Stimulated activated naive CD4-positive, alpha-beta T cell treated with Interleukin-2 at 50 U/mL for 16 hours (primary cell): ENCODE measurements at places on chromosomes 4 and X.

GRCh38 chr4:41719417-41719816 is 29.1 kb downstream of the PHOX2B start:
- no peak for DNase-seq

- no peak for DNase-seq
Measured at GRCh38 chr4:61380865-61381264, 180.7 kb downstream of the ADGRL3 start.

- DNase-seq = no peak
Measured at GRCh38 chrX:55484948-55485347, 4.7 kb downstream of the USP51 start.

- no peak for DNase-seq
Measured at GRCh38 chr4:60443796-60444195, 756.3 kb upstream of the ADGRL3 start.

GRCh38 chr4:152106113-152106763 is 345.4 kb upstream of the GATB start:
- DNase-seq = no peak

DNA sequence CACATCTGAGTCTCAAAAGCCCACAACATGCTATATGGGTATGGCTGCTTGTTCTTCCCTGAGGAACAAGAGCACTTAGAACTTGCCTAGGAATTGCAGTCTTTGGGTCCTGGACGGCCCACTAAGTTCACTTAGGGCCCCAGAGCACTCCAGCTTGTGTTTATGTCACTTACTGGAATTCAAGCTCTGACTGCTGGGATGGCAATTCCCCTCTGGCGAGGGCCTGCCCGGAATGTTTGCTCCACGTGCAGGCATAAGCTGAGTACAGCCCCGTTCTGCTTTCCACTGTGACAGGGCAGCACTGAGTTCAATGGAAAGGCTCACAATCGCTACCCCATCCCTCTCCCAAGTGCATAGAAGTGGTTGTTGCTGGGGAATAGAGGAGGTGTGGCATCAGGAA is 25.9 kb upstream of the RASSF6 start:
- DNase-seq = no peak

GRCh38 chr4:173212379-173212778 is 43.8 kb downstream of the GALNT7 start:
- DNase-seq = no peak

GRCh38 chr4:18127030-18127429 is 105.5 kb upstream of the LCORL start:
- DNase-seq = no peak

DNA sequence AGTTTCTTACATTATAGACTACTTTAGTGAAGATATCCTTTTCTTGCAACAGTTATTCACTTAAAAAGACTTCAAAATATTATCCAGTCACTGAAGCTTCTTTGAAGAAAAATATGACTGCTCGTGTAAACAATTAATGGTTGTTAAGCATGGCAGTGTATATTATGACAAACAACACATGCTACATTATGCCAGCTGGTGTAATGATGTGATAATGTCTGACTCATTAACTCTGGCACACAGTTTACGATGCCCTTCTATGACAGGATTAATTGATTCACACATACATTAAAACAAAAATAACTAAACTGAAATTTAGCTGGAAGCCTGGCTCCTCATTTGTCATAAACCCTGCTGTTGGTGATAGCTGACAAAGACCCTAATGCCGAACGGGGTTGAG is 22.4 kb downstream of the GK2 start:
- DNase-seq = no peak

DNA sequence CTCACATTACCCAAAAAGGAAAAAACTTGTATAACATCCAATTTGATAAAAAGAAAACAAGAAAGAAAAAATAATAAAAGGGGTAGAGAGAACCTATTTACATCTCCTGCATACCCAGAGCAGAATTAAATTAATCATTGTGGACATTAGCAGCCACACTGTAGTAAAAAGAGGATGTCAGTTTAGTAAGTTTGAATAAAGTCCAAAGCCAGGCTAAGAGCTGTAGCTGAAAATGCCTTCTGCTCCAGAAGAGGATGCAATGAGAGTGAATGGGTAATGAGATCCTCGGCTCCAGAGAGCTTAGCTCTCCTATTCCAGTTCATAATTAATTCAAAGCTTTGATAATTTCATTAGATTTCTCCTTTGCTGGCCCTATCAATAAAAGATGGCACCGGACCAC is 78.2 kb downstream of the SLC10A7 start:
- no peak for DNase-seq

DNA sequence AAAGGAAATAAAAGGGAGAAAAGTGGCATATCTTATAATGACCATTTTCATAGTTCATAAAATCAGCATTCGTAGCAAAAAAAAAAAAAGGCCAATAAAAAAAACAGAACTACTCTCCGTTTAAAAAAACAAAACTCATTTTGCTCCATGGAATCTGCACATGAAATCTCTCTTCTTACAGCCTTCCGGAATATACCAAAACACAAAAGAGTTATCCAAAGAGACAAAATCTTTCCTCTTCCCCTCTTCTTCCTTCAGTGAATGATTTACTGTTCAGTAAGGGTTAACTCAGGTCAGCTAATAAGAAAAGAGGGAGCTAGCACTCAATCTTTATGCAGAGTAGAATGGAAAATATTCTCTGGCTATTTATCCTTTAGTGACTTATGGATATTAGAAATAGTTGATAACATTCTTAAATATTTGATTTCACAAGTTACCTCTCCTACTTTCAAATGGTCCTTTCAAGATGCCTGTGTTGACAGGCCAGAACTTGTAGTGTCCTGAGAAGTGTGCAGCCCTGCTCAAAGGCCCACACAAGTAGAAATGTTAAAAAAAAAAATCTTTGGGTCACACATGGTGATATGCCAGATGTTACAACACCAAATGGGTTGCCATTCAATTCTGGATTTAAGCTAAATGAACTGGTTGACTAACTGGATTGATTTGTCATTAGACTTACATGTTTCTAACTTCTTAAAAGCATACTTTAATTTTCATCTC is 42.1 kb downstream of the PDGFC start:
- DNase-seq = no peak

DNA sequence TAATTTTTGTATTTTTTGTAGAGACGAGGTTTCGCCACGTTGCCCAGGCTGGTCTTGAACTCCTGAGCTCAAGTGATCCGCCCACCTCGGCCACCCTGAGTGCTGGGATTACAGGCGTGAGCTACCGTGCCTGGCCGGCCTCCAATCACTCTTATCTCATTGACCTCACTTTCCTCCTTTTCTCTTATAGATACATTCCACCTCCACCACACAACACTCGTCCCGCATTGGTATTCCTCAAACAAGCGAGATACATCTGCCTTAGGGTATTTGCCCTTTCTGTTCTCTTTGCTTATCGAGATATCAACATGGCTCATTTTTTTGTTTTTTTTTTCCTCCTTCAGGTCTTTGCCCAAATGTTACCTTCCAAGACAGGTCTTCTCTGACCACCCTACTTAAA is 1.8 kb upstream of the PRPS1 start:
- no peak for DNase-seq

DNA sequence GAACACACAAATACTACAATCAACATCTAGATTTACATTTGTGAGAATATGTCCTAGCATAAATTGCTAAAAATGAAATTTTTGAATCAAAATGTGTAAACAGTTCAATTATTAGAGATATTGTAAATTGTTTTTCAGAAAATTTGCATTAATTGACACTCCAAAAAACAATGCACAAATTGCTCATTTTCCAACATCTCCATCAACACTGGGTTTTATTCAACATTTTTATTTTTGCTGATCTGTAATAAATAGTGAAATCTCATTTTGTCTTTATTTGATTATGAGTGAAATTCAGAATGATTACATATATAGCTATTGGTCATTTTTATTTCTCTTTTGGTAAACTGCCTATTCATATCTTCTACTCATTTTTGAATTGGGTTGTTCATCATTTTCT is 120.0 kb upstream of the GRIA3 start:
- DNase-seq = no peak

GRCh38 chrX:39442332-39442731 is 641.1 kb downstream of the MID1IP1 start:
- DNase-seq = no peak

- DNase-seq = no peak
Measured at GRCh38 chr4:52687696-52688095, 28.6 kb upstream of the USP46 start.

DNA sequence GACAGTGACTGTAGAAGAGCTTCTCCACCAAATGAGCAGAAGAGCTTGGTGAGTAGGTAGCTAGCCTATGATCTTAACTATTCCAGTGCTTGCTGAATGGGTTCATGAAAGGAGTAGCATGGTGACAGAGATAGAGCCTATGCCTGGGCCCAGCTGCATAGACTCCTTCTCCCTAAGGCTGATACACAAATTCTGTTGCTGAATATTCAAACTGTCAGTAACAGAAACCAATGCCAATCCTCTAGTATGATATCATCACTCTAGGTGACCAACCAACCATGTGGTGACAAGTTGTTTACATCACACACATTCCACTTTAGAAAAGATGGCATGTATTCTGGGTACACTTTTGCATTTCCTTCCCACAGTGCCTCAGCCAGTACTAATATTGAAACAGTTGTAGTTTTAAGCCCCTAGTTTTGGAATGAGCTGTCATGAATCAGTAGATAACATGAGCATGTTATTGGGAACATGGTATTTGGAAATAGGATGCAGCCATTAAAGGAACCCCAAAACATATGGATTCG is 103.4 kb upstream of the GRXCR1 start:
- DNase-seq = no peak

- DNase-seq = no peak
Measured at GRCh38 chr4:183758061-183758757, 99.1 kb downstream of the TRAPPC11 start.

GRCh38 chrX:15679246-15679645 is 14.6 kb upstream of the CLTRN start:
- DNase-seq = no peak

- DNase-seq = no peak
Measured at GRCh38 chr4:167234316-167234881, at the start of gene SPOCK3. SPOCK3 (minus strand) TSS chr4:167234494.

DNA sequence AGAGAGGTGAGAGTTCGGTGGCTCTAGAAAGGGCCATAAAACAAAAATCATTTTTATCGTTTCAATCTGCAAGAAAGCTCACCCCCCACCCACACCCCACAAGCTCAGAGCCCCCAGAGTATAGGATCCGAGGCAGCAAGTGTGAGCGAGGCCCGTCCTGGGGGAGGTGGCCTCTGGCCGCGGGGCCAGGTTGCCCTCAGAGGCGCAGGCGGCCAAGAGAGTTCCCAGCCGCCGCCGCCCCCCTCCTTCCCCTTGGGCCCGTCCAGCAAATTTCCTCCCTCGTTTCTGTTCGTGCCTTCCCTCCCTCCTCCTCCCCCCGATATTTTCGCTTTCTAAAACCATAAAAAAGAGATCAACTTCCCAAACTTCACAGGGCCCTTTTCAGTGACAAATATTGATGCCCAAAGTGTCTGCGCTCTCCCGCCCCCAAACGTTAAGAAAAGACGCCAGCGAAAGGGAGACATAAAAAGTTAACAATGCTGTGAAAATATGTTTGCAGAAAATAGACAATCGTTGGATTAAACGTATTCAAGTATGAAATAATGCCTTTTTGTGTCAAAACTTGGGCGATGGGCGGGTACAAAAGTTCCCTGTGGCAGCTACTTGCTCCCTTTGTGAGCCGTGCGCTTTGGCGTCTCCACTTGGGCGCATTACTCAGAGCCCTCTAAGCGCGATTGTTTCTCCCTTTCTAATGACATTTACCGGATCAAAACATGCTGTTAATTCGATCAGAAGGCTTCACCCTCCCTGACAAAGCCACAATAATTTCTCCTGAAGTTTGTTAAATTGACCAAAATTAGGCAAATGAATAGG is 1.1 kb upstream of the HELT start:
- no peak for DNase-seq

- no peak for DNase-seq
Measured at GRCh38 chr4:177907736-177908424, 465.6 kb upstream of the AGA start.

GRCh38 chr4:15740764-15741404 is 37.2 kb upstream of the CD38 start:
- no peak for DNase-seq

GRCh38 chr4:175125410-175126068 is 207.4 kb downstream of the ADAM29 start:
- DNase-seq = no peak
